ENCODE measurements at places on chromosomes 1 and 21.

GRCh38 chr1:98920441-98921110 lies 84.1 kb downstream of the PLPPR5 start:
- DNase-seq, result no peak

GRCh38 chr1:32724678-32725614 lies 22.4 kb upstream of the SYNC start:
- DNase-seq, result no peak

- DNase-seq, result no peak
These were observed 11.2 kb upstream of the CREG1 start for GRCh38 chr1:167564612-167565270.

DNA sequence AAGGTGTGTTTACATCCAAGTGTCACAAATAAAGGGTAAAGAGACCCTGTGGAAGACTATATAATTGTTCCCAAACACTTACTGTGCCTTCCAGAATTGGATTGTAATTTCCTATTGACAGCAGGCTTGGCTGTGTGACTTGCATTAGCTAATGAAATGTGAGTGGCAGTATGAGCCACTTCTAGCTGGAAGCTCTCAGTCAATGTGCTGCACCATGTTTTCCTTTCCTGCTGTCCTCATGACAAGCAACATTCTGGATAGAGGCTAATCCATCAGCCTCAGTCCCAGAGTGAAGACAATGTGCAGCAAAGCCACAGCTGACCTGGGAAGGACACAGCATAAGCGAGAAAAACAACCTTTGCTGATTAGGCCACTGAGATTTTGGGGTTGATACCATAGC lies 5.9 kb upstream of the FOXJ3 start:
- DNase-seq, result no peak

DNA sequence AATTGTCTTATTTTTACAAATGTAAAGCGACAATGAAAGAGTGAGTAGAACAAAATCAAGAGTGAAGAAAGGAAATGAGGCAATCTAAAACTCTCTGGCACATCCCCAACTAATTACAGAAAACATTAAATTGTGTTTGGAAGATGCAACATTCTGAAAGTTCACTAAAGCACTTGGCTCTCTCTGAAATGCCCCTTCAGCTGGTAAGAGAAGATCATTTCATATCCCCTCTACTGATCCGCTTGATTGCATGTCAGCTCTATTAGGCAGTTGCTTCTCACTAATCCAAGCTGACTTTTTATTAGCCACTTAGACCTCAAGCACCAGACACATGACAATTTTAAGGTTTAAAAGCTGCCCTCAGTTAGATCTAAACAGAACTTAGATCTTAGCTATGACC lies 262.8 kb upstream of the PRMT6 start:
- DNase-seq, result no peak

- DNase-seq, result no peak
These were observed 53.6 kb downstream of the UBE2T start for GRCh38 chr1:202288177-202288576.

GRCh38 chr1:17014671-17015567 lies 3.2 kb upstream of the ATP13A2 start:
- DNase-seq, result no peak

DNA sequence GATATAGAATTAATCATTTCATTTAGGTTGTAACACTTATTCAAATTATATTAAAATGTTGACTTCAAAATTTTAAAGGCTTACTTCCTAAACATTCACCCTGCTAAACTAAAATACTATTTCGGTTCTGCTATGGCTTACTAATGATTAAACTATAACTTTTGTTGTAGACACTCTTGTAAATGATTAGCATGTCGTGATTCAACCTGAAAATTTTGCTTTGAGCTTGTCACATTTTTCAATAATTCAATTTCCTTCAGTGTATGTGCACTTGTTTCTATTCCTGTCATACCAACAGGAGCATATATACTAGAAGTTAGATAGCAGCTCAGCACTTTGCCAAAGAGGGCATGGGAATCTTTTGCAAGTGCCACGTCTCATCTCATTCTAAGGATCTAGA lies 1018.8 kb downstream of the AMY1C start:
- no peak for DNase-seq

Data from activated T-cell treated with anti-CD3 and anti-CD28 coated beads for 1 hour (primary cell).